ENCODE measurements at places on chromosomes 1 and 21.

- peaks cover 8% of the 10 kb centered on the region for H3K36me3 ChIP-seq
- no peaks in the 10 kb centered on the region for H3K4me1 ChIP-seq
- no peak overlapping the region for H3K4me3 ChIP-seq
- H3K27ac ChIP-seq, result no peak overlapping the region
Observed at GRCh38 chr1:97190326-97190725, 468.7 kb downstream of the PTBP2 start.

- no peaks in the 10 kb centered on the region for H3K27me3 ChIP-seq
- no peak overlapping the region for H3K4me3 ChIP-seq
- H3K27ac ChIP-seq, result no peak overlapping the region
Observed at GRCh38 chr1:245105815-245106410, 48.9 kb upstream of the KIF26B start.

DNA sequence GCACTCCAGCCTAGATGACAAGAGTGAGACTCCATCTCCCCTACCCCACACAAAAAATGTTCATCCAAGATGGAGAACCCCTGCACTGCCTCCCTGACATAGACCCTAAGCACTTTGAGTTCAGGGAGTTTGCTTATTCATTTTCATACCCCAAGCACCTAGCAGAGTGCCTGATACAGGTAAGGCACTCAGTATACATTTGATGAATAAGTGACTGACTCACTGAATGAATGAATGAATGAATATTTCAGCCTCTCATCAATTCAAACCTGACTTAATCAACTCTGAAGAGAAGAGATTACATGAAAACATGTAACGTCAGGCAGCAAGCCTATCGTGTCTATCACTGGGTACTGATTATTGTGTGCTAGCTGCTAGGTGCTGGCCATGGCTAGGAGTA lies 121.3 kb upstream of the GADD45A start:
- H3K27me3 ChIP-seq, result peaks cover 5% of the 10 kb centered on the region
- no peak overlapping the region for H3K4me3 ChIP-seq
- H3K36me3 ChIP-seq, result no peaks in the 10 kb centered on the region
- DNase-seq, result no peak
- no peak overlapping the region for H3K27ac ChIP-seq

- H3K4me1 ChIP-seq, result peaks cover 63% of the 10 kb centered on the region
- H3K27ac ChIP-seq, result peak overlapping the region; percentile 97
- peak overlapping the region; percentile 76 for H3K4me3 ChIP-seq
- DNase-seq, result no peak
- no peaks in the 10 kb centered on the region for H3K27me3 ChIP-seq
Observed at GRCh38 chr1:161199506-161200139, 769 bp upstream of the ADAMTS4 start.

All from activated naive CD8-positive, alpha-beta T cell treated with anti-CD3 and anti-CD28 coated beads, Interleukin-2, amount 10 ng/mL, durations not matched to agents 7 days and 5 days (primary cell).